ACHN (cell line): ENCODE measurements at places on chromosomes 2 and 18.

GRCh38 chr18:77119851-77120491 is 12.6 kb downstream of the MBP start:
- DNase-seq, result no peak

- DNase-seq, result no peak
Measured at GRCh38 chr2:85958731-85959130, 69.9 kb upstream of the ST3GAL5 start.

DNA sequence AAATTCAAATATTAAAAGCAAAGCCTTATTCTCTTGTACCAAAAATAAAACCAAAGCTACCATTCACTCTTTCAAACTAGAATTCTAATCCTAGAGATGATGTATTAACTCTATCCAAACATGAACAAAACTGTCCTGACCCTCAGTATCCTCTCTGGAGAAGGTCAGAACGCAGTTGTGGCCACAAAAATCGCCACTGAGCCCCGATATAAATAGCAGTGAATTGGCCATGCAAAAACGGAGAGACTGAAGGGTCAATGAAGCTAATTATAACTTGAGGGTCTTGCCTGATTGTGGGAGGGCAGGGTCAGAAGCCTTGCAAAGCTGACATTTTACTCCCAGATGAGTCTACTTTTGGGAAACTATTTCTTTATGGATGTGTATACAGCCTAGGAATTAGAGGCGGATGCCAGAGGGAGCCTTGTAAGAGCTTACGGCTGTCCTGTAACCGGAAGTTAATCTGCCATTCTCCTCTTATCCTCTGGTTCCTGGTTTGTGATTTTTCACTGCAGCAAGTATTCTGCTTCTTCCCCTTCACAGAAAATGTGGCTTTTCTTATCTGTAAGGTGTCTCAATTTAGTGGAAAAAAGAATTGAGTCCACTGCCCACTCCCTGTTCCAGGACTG is 28.1 kb downstream of the CAVIN2 start:
- DNase-seq, result no peak

DNA sequence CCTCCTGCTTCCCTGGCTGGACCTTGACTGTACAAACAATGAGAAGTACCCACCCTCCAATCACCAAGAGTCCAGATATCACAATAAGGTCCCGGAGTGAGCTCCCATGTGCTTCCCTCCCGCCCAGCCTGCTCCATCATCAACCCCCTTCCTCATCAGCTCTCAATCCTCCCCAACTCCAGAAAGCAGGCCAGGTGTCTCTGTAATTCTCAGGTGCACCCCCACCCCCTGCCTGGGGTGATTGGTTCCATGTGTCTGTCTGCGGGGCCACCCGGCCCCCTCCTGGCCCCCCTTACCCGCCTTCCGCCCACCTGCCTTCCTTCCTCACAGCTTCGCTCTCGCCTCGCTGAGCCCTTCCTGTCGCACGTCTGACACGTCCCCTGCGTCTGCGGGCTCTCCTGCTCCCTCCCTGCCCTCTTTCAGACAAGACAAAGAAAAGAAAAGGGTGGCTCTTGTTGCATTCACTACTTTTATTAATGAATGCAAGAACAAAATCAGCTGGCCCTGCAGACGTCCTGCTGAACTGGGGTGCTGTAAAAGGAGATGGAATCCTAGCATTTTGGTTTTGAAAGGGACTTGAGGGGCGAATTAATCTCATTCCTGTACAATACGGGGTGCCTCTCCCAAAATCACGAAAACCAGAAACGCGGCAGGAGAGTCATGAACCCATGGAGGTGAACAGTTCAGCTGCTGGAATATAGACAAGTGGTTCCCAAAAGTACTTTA is 26.5 kb upstream of the IGFBP2 start:
- DNase-seq, result no peak

DNA sequence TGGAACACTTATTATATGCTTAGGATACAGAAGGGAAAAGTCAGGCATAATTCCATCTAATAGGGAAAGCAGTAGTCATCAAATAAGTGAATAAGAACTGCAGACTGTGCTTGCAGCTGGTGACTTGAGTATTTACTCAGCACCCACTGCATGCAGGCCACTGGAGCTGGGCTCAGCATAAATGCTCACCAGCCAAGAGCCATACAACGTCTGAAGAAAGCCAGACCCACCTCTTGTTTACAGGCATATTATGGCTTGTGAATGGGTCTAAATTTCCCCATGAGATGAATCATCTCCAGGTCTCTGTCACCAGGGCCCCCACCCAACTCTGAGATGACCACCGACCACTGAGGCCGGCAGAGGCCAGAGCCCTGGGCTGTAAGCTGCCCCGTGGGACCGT is 123.8 kb upstream of the PKDCC start:
- no peak for DNase-seq

GRCh38 chr2:62467100-62467474 is 38.9 kb downstream of the TMEM17 start:
- DNase-seq, result no peak

DNA sequence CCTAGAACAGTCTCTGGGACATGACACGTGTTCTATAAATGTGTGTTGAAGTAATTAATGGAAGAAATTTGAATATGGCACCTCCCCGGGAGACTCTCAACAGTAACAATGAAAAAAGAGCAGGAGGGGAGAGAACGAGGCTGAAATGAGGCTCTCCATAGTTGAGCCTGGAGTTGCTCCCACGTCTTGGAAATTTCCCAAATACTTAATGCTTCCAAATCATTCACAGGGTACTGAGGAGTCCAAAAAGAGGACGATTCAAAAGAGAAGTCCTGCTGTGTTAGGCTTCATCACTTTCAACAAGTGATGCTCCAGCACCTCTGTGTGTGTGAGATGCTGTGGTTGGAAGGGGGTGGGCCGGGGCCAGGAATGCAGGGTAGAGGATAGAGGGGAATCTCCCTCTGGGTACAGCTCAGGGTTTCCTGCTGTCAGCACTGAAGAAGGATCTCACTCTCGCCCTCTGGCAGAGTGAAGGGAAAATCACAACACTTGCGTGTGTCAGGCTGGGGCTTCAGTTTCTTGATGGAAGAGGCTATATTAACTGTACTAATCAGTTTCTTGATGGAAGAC is 18.1 kb upstream of the ZNF407 start:
- DNase-seq, result peak; percentile 3

GRCh38 chr18:3472681-3473544 is 22.9 kb downstream of the TGIF1 start:
- no peak for DNase-seq

GRCh38 chr18:3819961-3820360 is 370.0 kb downstream of the TGIF1 start:
- no peak for DNase-seq

- no peak for DNase-seq
Measured at GRCh38 chr18:12021596-12021995, 40.3 kb downstream of the IMPA2 start.

DNA sequence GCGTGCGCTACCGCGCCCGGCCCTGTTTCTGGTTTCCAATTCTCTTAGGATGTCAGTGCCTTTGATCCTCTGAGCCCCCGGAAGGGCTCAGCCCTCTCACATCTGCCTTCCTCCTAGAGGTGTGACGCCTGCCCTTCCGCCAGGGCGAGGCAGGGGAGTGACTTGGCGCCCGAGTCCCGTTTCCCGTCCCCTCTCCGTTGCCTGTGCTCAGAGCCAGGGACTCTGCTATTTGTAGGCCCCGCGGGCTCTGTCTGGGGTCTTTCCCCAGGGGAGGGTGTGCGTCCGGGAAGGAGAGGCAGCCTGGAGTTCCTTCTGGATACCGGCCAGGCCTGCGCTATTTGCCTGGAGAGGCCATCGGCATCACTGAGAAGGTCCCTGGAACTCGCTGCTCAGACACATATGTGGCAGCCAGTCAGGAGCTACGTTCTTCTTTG is 103.7 kb upstream of the TAF1B start:
- DNase-seq, result no peak

GRCh38 chr2:114089636-114090319 is 199.9 kb downstream of the ACTR3 start:
- DNase-seq, result no peak

GRCh38 chr2:23390152-23390551 is 5.2 kb downstream of the KLHL29 start:
- DNase-seq, result no peak

DNA sequence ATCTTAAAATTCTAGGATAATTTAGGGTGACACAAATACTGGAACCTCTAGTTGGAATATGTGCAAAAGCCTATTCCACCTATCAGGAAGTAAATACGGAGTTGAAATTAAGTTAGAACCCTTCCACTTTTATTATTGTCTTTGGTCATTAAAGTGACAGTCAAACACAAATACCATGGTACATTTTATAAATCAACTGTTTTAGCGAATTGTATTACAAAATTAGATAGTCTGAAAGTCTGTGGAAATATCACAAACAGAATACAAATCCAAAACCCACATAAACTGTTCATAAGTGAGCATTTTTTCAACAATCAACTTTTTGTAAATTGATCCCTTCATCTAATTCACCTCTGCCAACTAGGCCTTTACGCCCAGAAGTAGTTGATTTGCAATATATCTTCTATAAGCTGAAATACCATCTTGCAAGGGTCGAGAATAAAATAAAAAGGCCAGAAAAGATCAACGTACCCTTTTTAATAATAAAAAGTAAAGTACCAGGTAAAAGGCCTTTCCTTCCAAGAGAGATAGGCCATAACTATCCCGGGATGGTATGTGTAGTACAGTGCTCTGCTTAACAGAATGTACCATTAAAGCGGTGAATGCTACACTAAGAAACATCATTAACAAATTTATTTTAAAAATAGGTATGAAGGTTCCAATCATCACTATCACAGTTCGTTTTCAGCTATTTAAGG is 1.3 kb downstream of the USP34 start:
- DNase-seq, result no peak

GRCh38 chr2:8551622-8552074 is 130.2 kb upstream of the ID2 start:
- no peak for DNase-seq

- DNase-seq, result peak; percentile 95
Measured at GRCh38 chr2:230690439-230690838, 22.2 kb upstream of the CAB39 start.

DNA sequence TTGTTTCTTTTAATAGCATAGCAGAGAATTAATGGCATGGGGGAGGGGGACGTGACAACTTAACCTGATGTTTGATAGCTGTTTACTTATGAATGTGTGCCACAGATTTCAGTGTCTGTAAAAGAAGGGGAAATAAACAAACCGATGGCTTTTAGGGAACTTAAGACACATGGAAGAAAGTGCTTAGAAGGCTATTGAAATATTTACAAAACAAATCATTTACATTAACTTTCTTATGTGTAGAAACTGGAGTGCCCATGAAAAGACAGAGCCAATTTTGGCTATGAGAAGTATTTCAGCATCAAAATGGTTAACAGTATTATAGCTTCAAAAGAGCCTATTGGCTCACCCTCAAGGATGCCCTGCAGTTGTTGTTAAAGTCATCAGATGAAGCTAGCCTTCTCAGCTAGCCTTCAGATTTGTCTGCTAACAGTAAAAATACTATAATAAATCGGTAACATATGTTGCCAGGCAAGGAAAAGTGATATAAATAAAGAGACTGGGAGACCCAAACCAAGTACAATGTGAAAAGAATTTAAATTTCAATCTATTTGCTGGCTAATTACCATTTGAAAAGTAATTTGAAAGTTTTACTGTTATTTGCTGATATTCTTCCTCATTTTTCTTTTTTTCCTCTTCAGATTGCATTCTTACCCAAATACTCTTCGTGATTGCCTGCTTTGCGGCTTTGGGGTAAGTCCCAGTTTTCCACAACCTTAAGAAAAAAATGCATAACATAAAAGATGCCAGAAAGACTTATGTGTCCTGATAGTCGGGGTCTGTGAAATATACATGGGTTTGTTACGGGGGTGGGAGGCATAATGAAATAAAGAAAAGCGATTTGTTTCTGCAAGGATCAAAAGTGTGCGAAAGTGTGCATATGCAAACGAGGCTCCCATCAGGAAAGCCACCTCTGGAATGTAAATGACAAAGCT is 256.4 kb downstream of the MEIS1 start:
- DNase-seq, result no peak

DNA sequence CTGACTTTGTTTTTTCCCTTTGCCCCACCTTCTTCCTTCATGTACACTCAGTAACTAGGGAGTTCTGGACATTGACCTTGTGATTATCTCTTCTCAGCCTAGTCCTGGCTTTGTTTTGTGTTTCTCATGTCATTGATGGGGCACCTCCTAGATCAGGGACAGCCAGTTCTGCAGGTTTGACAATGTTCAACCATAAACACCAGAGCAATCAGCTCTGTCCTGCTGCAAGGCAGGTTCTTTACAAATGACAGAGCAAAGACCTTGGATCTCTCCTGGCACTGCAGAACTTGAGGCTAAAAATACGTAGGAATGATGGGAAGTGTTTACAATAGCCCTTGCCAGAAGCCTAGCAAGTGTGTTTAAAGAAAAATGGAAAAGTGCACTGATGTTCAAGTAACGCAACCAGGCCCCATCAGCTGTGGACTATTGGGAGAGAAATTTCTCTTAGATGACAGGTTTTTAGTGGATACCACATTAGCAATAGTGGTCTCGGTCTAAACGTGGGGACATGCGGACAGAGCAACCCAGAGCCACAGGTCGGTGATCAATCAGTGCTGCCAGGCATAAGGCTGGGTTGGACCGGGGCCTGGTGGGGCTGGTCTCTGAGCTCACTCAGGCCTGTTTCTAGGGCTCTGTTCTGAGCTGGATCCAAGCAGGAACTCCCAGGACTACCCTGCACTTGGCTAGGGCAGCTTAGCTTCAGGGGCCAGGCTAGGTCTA is 76.8 kb downstream of the SOWAHC start:
- DNase-seq, result no peak

DNA sequence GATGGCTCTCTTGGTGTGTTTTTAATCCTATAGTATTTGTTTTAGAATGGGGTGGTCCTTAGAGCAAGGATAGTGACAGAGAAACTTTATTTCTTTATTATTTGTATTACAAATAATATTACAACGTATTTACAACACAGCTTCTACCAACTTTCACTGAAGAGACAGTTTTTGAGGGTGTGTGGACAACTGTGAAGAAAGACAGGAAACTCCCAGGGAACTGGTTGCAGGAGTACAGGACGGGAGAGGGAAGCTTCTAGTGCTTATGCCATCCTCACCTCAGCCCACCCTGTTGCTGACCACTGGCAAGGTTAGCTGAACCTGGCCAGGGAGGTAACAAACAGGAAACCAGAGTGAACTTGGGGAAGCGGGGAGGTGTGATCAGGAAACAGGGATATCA is 251.7 kb downstream of the BCL11A start:
- DNase-seq, result no peak

- DNase-seq, result no peak
Measured at GRCh38 chr2:179255129-179255528, 9.5 kb downstream of the SESTD1 start.

DNA sequence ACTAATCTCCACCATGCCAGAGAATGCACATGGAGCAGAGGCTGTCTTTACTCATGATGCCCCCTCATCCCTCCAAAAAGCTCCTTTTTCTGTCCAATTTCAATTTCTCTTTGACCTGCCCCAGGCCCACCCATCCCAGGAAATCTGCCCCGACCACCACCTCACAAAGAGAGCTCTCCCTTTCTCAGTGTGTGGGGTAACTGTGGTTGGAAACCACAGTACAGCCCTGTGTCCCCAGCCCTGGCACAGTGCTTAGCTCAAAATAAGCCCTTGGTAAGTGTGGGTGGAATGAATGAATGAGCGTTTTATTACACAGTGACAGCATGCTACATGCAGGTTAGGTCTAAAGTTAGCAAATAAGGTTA is 43.7 kb upstream of the CAB39 start:
- no peak for DNase-seq
